NCI-H446 treated with DMSO at 0.1 percent for 48 hours (cell line): ENCODE measurements at places on chromosomes 7 and 10.

GRCh38 chr10:35611750-35612149 is 6.6 kb downstream of the GJD4 start:
- no peak for DNase-seq

- DNase-seq: no peak
Observed at GRCh38 chr7:130149281-130150139, 55.7 kb downstream of the TMEM209 start.

DNA sequence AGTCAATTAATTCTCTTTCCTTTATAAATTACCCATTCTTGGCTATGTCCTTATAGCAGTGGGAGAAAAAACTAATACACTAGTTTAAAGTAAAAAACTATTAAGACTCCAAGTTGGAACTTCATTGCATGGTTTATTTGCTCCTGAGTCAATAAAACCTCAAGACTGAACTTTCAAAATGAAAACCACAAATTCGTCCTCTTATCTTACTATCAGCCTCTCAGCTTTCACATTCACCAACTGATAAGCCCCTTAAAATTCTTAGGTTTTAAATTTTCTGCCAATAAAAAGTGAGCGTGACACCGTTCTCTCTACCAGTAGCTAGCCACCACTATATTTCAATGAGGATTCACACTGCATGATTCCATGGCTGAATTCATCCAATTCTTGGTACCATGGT is 346.4 kb upstream of the NPSR1 start:
- no peak for DNase-seq

DNA sequence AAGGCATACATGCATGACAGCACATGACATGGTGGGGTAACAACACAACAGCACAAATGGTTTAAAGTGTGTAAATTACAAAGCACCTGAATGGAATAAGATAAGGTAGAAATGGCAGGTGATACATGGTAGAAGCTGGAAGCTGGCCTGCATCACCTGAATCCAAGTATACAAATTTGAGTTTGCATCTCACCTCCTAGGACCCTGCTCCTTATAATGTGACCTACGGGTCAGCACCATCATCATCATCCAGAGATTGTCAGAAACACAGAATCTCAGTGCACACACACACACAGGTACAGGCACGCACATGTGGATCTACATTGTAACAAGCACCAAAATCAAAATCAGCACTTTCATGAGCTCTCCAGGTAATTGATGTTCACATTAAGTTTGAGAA is 1048.2 kb upstream of the AUTS2 start:
- no peak for DNase-seq

DNA sequence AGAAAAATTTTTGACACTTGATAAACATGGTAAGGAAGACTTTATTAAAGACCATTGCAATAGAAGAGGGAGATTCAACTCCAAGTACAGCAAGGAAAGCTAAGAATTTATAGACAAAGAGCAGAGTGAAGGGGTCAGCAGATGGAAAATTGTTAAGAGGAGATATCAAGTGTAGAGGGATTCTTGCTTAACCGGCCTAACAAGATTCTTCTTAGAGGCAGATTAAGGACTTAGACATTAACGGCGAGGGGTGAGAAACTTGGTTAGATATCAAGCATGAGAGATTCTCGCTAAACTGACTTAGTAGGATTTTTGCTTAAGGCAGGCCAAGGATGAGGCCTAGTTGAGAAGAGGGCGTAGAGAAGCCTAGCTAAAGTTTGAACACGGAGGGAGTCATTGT is 76.0 kb downstream of the ITGB1 start:
- DNase-seq: no peak

GRCh38 chr7:133562621-133563020 is 309.7 kb downstream of the EXOC4 start:
- DNase-seq: no peak

DNA sequence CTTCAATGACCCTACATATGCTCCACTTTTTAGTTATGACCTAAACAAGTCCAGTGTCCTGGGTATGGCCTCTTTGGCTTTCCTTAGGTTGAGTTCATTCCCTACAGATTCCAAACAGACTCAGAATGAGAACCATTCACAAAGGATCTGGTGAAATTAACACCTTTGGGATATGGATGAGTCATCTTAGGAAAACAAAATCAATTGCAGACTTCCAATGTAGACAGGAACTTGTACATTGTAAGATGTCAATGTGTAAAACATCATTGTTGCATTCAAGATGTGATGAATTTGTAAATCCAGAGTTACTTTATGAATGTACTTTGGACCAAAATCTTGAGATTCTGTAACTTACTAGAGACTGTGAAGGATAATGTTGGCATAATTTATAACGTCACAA is 43.4 kb upstream of the HECTD2 start:
- no peak for DNase-seq

- DNase-seq: no peak
Observed at GRCh38 chr7:90216771-90217170, 5.2 kb downstream of the STEAP2 start.

DNA sequence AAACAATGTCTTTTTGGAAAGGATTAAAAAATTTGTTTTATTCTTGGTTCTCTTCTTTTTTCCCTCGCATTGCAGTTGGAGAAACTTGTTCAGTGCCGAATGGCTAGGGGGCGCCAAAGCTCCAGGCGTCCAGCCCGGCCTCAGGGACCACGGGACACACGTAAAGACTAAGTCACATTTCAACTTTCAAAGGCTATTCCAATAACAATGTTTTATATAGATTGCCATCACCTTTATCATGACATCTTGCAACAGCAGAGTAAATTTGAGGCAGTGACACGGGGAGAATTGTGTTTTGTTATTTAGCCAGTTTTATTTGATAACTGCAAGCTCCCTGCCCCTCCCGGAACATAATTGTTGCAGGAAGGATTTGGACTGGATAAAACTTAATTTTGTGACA is 2.2 kb upstream of the IGFBP3 start:
- DNase-seq: peak; percentile 24

DNA sequence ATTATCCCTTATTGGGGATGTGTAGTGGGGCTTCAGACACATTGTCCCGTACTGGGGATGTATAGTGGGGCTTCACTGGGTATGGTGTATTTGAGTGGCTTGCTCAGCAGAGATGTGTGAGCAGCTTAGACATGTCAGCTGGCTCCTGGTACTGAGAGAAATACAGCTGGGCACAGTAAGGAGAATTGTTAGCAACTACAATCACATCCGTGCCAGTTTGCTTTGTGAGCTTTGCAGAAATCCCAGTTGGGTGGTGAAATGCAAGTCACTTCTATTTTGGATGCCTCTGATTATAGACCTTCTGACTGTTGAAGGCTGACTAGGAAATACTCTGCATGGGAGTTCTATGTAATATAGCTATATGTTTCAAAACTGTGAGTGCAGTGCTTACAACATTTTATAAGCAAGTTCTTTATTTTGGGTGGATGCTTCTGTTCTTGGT is 10.8 kb downstream of the CCNY start:
- no peak for DNase-seq

DNA sequence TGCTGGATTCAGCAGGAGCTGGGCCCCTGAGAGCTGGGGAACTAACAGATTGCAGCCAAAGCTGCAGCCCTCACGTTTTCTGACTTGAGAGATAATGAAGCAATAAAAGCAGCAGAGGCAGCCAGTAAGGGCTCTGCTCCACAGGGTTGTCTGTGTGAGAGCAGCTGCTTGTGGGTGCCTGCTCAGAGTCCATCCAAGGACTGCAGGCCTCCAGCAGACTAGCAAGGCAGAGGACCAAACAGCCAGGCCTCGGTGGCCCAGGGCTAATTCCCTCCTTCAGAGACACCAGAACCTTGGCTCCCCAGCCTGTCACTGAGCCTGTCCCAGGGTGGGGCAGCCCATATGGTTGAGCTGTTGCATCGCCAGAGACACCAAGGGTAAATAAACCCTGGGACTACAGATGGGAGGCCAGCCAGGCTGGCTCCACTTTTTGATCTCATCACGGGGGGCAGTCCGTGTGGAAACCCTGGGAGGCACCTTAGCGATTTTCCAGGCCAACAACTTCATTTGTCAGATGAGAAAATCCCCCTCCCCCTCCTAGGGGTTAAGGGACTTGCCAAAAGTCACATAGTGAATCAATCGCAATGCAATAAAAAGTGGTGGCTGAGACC is 229.2 kb downstream of the WDR11 start:
- peak; percentile 98 for DNase-seq

- no peak for DNase-seq
Observed at GRCh38 chr7:117395743-117396142, 31.6 kb downstream of the ASZ1 start.

DNA sequence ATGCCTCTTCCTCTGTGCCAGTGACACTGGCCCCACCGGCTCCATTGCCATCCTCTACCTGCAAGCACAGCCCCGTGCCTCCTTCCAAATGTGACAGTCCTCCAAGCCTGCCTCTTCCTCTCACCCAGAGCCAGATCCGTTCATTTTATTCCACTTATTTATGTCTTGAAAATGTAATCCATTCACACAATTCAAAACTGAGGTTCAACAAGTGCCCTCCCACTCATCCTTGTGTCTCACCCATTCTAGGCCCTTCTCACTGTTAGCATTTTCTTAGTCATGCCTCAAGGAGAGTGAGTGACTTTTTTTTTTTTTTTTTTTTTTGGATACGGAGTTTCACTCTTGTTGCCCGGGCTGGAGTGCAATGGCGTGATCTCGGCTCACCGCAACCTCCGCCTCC is 41.7 kb downstream of the FKBP6 start:
- no peak for DNase-seq

- DNase-seq: no peak
Observed at GRCh38 chr7:129845178-129845971, 107.4 kb downstream of the UBE2H start.

DNA sequence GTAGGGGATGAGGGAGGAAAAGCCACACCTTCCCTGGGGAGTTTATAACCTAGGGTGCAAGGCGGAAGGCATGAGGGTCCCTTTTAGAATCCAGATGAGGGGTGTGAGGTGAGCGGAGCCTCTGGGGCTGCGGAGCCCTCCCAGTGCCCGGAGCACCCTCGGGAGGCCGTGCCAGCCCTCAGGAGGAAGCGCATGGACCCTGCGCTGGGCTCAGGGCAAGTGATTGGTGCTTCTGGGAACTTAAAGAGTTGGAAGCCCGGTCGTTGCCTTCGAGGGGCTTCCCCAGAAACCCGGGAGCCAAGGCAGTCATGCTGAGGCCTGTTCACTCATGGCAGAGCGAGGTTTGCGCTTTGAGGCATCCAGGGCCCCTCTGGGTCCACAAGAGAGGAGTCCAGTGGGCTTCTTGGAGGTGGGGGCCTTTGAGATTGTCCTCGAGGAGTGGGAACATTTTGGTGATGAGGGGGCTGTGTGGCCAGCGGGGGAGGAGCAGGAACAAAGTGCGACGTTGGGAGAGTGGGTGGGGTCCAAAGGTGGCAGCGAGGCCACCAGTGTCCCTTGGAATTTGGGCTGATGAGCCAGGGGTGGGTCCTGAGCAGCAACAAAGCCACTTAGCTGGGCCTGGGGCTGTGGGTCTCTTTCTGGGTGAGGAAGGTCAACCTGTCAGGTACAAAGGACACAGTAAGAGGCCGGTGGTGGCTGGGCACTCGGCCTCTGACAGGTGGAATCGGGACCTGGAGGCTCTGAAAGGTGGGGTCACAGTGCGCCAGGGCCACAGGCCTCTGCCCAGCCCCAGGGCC is 79.9 kb downstream of the MKI67 start:
- DNase-seq: no peak

GRCh38 chr10:9038146-9038714 is 983.7 kb downstream of the GATA3 start:
- no peak for DNase-seq

- DNase-seq: no peak
Observed at GRCh38 chr10:67793313-67793712, 44.7 kb downstream of the DNAJC12 start.

- no peak for DNase-seq
Observed at GRCh38 chr7:87369216-87369615, 23.8 kb downstream of the CROT start.

GRCh38 chr10:126045861-126046260 is 149.5 kb downstream of the FANK1 start:
- no peak for DNase-seq

- no peak for DNase-seq
Observed at GRCh38 chr10:101450277-101451080, 96.5 kb downstream of the BTRC start.

GRCh38 chr10:4332764-4333458 is 493.1 kb upstream of the AKR1E2 start:
- no peak for DNase-seq

- no peak for DNase-seq
Observed at GRCh38 chr7:133859871-133860450, 267.2 kb upstream of the LRGUK start.

DNA sequence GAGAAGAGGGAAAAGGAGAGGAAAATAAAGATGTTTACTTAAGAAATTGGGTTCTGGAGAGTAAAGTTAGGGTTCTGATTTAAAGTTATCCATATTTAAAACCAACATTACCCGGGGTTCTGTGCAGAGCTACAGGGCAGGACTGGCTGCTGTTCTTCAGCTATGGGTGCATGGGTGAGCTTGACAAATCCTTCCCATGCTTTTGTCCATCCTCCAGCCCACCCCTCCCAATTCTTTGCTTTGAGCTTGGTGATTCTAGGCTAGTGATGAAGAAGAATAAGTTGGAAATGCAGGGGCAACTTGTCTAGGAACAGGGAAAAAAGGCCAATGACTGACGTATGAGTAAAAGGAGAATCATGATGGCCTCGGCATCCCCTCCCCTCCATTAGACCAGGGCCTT is 636.0 kb downstream of the LRMDA start:
- no peak for DNase-seq

GRCh38 chr7:55641273-55641691 is 69.0 kb upstream of the VOPP1 start:
- DNase-seq: peak; percentile 63

DNA sequence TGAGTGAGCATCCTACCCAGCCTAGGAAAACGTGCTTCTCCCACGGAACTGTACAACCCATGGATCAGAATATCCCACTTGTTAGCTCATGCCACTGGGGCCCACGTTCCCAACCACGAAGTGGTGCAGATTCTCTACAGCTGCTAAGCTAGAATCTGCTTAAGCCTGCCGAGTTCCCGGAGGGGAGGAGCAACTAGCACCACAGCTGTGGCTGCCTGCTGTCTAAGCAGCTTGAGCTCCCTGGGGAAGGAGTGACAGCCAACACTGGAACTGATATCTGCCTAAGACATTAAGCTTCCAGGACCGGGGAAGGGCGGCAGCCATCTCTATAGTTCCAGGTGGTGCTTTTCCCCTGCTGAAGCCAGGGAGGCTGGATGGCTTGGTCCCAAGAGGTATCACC is 334.7 kb upstream of the CHRM2 start:
- no peak for DNase-seq

DNA sequence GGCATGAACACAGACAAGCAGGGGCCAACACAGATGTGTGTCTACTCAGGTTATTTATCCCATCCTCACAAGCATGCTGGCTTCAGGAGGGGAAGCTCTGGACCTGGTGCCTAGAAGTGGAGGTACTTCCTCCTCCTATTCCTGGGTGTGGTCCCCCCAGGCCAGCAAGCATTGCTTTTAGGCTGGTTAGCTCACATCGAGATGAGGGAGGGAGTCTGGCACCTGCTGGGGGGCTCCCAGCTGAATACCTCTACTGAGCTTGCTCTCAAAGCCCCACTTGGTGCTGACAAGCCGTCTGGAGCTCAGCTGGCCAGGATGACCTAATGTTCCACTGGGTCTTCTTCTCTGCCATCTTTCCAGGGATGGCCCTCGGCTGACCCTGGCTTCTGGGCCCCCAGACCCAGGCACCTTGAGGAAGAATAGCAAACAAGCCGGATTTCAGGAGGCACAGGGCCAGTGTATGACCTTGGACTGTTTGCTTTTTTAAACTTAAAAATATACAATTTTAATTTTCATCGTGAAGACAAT is 26.8 kb downstream of the FAM241B start:
- DNase-seq: no peak
